Activated naive CD4-positive, alpha-beta T cell (primary cell): ENCODE measurements at places on chromosomes 2 and 18.

DNA sequence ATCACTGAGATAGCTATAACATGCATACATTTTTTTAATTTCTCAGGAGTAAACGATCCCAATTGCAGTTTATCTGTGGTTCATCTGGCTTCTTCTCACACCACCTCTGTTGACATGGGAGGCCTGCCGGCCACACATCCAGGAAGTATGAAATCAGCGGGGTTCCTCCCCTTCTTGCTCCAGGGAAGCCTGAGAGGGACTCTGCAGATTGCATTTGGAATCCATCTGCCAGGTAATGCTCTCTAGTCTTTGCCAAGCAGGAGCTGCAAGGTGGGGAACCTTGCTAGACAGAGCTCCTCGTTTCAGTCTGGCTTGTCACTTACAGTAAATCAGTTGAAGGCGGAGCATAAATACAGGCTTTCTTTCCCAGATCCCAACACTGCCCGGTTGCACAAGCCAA, 49.9 kb downstream of the SOX11 start:
- no peak for DNase-seq

- no peak for DNase-seq
These were observed 33.4 kb downstream of the USP14 start for GRCh38 chr18:191725-192124.

DNA sequence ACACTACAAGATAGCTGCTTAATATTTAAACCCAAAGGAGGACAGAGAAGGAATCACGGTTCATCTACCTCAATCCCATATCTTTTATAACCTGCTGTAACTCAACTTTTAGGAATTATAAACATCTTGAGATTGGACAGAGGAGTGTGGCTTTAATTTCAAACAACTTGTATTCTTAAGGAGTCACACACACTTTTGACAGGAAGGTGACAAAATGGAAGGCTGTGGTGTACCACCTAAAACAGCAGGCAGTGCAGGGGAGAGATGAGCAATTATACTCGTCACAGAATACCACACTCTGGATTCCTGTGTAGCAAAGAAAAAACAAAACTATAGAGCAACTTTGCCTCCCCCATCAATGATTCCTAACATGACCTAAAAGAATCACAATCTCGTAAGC, 194.8 kb downstream of the ZEB2 start:
- no peak for DNase-seq

DNA sequence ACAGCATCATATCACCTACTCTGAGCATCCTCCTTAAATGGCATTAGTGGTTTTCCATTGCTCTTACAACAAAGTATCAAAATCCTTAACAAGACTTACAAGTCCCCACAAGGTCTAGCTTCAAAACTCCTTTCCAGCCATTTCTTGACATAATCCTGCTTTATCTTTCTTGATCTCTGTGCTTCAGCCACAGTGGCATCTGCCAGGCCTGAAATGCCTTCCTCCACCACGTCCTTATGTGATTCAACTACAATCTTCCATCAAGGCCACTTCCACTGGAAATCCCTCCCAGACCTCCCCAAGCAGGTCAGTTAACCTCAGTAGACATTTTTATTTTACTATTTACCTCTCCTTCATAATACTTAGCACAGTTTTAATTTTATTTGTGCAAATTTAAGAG, 83.8 kb upstream of the CCDC150 start:
- no peak for DNase-seq

GRCh38 chr18:76410033-76410432, 85.0 kb downstream of the ZNF516 start:
- DNase-seq, result no peak

DNA sequence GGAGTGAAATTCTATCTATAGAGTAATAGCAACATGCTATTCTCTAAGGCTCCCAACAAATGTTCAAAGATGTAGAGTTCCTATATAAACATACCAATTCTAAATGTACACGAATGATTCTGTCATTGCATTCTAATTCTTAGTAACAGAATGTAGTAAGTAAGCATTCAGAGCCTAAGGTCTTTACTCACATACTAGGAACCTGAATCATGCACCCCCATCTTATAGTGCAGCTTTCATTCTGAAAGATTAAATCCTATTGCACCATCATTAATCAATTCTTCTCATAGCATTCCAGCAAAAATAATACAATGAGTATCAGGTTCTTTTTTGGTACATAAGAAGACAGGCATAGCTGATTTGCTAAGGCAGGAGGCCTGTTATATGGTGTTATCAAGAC, 230.0 kb downstream of the NCKAP5 start:
- no peak for DNase-seq

GRCh38 chr2:64936809-64937208, 52.4 kb upstream of the SLC1A4 start:
- no peak for DNase-seq

DNA sequence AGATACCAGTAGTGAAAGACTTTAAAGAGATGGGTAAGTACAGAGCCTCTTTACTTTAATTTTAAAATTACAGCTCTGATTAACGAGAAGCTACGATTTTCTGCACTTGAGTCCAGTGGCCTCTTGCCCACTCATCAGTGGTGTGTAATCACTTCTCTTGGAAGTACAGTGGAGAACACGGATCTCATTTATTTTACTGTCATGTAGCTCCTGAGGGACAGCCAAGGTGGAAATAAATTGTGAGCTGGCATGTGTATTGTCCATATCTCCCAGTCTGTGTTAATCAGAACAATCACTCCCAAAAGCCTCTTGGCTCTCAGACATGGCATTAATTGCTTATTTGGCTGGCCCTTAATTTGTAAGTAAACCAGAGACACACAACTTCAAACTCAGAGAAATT, 69.4 kb downstream of the LOXHD1 start:
- DNase-seq, result no peak

DNA sequence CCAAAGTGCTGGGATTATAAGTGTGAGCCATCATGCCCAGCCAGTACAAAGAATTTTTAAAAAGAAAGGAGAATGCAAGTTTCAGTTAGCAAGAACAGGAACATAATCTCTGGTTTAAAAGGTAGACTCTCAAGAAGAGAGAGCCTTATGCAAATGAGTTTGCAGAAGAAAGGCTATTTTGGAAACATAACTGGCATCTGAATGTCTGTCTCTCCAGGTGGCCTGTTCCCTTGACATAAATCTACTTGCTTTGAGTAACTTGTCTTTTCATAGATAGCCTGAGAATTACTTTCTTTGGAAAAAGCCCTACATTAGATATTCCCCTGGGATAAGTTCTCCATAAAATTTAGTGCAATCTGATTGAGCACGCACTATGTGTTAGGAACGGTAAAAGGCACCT, 109.6 kb downstream of the ICOS start:
- no peak for DNase-seq

DNA sequence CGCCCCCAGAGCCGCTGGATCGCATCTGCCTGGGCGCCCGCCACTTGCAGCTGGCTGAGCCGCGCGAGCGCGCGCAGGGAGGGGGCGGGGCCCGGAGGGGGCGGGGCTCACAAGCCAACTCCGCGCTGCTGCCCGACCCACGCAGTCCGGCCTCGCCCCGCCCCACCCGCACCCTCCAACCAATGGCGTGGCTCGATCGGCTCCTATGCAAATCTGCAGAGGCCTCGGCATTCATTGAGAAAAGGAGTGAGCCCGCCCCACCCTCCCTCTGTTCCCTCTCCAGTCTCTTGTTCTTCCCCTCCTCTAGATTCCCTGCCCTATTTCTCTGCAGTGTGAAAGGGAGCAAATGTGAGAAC, at the start of gene ALK:
Gene ALK, minus strand, starts transcription at position 27 of the 356 bp plus-strand sequence. CDS start 927 bp downstream, outside the sequence.
- DNase-seq, result peak; percentile 5

- peak; percentile 7 for DNase-seq
These were observed 868 bp upstream of the PKDCC start for GRCh38 chr2:42046819-42047487.

GRCh38 chr2:24618680-24619079, 127.6 kb downstream of the NCOA1 start:
- no peak for DNase-seq

GRCh38 chr2:98476192-98476868, 31.7 kb downstream of the INPP4A start:
- no peak for DNase-seq
